ENCODE measurements at places on chromosomes 7 and 10.
A peak's percentile ranks its signal among the peaks of the same experiment; 100 is the strongest.

DNA sequence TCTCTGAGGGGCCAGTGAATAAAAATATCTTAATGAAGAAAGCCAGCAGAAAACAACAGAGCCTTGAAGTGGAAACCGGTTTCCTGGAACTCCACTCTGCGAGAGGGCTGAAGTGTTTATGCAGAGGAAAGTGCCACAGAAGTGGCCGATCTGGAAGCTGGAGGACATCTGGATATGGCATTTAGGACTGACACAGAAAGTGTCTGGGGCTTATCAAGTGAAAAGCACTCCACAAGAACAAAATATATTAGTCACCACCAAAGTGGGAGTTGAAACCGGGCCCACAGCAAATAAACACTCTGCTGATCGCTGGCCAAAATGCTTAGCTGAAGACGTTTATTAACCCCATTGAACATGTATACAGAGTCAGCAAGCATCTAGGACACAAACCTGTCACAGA, 7.8 kb downstream of the NOD1 start:
- peak; percentile 65 for DNase-seq

DNA sequence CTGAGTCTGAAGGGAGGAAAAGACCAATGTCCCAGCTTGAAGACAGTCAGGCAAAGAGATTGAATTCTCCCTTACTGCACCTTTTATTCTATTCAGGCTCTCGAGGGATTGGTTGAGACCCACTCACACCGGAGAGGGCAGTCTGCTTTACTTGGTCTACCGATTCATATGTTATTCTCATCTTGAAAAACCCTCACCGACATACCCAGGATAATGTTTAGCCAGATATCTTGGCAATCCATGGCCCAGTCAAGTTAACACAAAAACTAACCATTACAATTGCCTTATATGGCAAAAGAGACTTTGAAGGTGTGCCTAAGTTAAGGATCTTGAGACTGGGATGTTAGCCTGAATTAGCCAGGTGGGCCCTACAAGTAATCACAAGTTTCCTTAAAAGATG, 53.8 kb upstream of the BET1 start:
- DNase-seq = no peak

GRCh38 chr7:512146-512510, 7.5 kb downstream of the PDGFA start:
- DNase-seq = no peak

DNA sequence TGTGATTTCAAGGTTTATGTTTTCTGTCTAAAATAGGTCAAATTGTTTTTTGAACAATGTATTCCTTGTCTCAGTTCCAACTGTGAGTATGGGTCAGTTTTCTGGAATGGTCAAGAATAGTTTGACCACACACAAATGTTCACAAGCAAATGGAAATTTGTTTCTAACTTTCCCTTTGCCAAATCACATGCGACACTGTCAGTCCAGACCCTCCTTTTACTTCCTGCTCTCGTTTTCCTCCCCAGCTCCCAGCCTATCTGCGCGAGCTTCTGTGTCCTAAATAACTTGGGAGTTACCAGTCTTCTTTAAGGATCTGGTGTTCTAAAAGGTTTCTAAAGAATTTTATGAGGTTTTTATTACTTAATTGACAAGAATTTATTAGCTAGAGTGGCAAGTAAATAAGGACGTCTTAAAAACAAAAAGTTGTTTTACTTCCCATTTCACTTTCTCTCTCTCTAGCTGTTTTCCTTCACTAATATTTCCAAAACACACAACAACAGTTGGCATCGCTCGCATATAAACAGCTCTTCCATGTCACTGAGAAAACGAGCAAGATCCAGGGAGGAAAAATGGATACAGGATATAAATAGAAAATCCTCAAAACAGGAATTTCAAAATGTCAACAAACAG, 266.1 kb upstream of the KLF6 start:
- no peak for DNase-seq

- DNase-seq = no peak
These were observed 18.9 kb upstream of the GSTK1 start for GRCh38 chr7:143244321-143244720.

All from NCI-H1092 (cell line).